Cortex of kidney (tissue), 1 donor: ENCODE measurements at places on chromosomes 1 and 21.

DNA sequence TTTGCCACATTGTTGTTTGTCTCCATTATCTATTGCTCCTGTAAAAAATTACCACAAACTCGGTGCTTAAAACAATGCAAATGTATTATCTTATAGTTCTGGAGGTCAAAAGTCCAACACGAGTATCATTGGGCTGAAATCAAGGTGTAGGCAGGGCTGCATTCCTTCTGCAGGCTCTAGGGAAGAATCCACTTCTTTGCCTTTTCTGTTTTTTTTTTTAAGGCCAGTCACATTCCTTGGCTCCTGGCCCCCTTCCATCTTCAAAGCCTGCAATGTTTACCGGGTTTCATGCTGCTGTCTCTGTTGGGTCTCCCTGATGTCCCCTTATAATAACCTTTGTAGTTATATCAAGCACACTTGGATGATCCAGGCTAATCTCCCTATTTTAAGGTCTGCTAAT, 212.7 kb downstream of the PTBP2 start:
- no peak for DNase-seq

DNA sequence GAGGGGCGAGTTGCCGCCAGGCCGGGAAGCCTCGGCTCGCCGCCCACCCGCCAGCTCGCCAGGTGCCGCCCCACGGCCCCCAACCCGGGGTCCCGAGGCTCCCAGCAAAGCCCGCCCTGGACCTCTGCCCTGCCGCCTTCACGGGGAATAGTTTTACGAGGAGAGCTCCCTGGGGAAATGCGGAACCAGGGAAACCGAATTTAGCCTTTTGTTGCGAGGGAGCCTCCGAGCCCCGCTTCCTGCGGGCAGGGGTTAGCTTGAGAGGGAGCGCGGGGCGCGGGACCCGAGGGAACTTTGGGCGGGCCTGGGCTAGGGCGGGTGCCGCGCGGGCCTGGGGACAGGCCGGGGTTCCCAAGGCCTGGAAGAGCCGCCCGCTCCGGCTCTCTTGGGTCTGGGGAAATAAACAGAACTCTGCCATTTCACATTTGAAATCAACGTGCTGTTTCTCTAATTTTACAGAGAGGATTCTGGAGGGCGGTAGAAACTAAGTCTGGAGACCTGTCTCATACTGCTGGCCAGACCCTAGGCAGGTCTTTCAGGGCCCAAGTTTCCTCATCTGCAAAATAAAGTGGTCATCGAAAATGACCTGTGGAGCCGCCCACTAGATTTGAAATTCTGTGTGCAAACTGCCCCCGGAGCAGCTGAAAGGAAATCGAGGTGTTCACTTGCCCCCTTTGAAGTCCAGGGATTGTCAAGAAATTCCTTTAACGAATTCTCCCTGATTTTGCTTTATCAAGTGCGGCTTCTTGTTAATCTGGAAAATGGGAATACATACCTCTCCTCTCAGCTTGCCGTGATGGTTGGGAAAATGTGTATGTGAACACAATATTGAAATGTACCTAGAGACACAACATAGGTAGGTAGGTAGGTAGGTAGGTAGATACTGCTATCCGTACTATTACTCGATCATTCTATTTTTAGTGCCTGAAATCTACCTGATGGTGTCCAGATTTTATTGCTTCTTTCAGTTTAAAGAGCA, 749 bp upstream of the GLUL start:
- no peak for DNase-seq

DNA sequence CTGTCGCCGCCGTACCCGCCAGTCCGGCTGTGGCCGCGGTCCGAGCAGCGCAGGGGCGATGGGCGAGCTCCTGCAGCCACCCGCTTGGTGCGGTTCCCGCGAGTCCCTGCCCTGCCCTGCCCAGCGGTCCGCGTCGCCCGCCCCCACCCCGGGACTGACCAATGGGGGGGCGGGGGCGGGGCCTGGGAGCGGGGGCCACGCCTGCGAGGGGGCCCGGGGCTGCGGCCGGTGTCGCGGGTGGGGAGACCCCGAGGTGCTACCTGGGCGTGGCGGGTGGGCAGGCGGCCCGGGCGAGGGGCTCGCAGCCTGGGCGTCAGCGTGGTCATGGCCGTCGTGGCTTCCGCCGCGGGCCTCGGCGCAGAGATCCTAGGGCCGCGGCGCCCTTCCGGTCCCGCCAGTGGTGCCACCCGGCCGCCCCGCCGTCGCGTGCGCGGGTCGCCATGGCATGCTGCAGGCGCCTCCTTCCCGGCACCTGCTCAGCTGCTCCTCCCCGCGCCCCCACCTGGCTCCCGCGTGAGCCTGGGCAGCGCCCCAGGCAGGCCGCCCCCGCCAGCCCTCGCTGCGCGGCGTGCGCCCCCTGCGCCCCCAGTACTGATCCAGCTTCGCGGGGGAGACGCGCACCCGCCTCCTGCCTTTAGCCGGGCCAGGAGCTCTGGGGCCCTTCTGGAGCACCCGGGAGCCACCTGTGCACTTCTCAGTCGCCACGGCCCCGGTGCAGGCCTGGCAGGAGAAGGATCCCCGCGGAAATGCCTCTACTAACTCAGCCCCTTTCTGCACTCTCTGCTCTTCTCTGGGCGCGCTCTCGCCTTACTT, at the start of gene BMP8B:
TSS of gene BMP8B (minus strand) at position 108 of the 813 bp plus-strand sequence. CDS start 380 bp downstream, outside the sequence.
- DNase-seq = no peak

DNA sequence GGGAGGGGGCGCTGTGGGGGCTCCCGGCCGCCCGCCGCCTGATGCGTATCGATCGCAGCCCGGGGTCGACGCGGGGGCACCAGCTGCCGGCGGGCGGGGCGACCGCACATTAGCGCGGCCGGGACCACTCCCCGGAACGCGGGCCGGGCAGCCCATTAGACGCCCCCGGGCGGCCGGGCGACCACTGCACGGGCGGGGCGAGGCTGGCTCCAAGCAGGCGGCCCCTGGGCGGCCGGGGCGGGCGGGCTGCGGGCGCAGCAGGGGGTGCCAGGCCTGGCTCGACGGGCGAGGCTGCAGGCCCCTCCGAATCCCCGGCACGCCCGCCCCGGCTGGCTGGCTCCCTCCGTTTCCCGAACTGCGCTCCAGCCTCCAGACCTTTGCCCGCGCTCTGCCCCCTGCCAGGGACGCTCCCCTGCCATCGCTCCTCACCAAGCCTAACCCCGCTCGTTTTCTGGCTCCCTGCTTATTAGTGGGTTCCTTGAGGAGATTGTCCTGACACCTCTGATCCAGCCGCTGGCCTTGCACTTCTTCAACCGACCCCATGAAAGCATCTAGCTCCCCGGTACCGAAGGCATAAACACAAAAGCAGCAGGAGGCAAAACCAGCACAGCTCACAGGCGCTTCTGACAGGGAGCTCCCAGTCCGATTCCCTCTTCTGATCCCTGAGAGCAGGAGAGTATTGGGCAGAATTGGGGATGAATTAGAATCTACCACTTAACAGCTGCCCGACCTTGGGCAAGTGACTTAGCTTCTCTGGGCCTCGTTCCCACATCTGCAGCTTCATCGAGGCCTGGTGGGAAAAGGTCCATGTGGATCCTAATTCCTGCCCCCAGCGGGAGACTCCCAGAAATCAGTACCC, 92.6 kb upstream of the CASZ1 start:
- no peak for DNase-seq

DNA sequence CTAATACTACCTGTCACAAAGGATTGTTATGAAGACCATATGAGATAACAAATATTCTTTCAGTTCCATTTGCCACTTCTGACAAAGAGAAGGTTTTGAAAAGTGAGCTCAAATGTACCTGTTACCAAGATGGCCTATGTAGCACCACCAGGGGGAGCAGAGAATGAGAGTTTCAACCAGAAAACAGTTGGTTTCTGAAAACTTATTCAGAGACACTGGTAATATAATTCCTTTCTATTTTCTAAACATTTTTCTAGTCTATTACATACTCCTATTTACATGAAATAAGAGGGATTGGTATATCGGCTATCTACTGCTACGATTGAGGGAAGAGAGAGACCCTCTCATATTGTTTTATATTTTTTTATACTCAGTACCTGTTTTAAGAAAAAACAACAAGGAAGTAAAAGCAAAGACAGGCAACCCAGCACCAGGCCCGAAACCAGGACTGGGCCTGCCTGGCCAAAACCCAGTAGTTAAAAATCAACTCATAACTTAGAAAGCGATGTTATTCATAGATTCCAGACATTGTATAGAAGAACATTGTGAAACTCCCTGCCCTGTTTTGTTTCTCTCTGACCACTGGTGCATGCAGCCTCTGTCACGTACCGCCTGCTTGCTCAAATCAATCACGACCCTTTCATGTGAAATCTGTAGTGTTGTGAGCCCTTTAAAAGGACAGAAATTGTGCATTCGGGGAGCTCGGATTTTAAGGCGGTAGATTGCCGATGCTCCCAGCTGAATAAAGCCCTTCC, 48.3 kb downstream of the IL23R start:
- no peak for DNase-seq

- DNase-seq = no peak
Observed at GRCh38 chr21:38712664-38713063, 93.1 kb upstream of the ETS2 start.

- DNase-seq = no peak
Observed at GRCh38 chr1:205669341-205670149, 10.8 kb downstream of the SLC45A3 start.
